Stimulated activated CD8-positive, alpha-beta memory T cell treated with anti-CD3 and anti-CD28 coated beads, Interleukin-2, amount 100 ng/mL, for 1 hour (primary cell): ENCODE measurements at places on chromosomes 2 and 18.

DNA sequence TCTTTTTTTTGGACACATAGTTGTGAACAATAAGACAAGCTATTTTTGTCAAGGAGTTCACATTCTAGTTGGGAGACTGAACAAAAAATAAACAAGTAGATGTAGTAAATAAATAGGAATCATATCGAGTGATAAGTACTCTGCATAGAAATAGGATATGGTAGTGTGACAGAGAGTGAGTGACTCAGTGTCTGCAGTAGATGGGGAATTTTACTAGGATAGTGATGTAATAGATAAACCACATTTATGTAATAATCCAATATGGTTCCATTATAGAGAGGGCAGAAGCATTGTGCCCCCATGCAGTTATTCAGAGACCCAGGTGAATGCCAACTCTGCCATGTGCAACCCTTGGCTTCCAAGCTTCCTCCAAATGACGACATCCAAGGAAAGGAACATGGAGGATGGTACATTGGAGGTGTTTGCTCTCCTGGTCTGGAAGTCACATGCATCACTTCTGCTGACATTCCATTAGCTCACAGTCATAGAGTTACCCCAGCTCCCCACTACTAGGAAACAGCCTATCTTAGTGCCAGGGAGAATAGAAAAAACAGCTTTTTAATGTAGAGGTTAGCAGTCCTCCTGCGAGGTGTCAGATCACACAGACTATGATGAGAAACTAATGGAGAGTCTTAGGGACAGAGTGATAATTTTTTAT is 595.4 kb downstream of the NYAP2 start:
- DNase-seq: no peak

GRCh38 chr2:234788841-234789240 is 163.0 kb upstream of the SH3BP4 start:
- DNase-seq: no peak

- DNase-seq: no peak
Measured at GRCh38 chr2:232236200-232236599, 142.4 kb upstream of the ALPP start.

DNA sequence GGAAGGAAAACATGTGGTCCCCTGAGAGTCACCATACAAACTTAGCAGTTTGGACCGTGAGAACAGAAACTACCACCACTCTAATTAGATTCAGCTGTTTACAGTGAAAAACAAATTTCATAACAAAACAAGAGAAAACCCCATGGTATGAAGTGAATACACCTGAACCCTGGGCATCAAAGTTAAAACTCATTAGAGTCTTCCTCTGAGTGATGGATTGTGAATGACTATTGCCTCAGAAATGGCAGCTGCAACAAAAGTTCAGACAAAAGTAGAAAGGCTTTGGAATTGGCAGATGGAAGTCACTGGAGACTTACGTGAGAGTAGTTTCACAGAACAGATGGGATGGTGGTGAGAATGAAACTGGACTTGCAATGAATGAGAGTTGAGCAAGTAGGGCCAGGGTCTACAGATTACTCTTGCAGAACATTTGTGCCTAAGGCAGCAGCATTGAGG is 98.0 kb downstream of the AAK1 start:
- no peak for DNase-seq

DNA sequence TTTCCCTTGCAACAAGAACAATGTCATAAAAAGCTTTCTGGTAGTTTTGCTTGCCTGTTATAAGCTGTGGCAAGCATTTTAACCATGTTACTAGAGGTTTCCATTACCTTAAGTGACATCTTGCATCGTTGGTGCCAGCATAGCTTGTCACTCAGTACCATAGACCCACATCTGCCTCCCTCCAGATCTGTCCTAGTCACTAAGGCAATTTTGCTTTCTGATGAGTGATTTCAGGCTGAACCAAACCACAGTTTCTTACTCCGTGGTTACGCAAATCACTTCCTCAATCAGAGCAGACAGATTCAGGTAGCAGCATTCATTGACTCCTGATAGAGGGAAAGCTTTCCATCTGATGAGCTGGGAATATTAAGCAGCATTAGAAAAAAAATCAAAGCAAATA is 1057.5 kb upstream of the FAM98A start:
- DNase-seq: no peak

- DNase-seq: no peak
Measured at GRCh38 chr2:85394976-85395375, 15.2 kb downstream of the CAPG start.

- DNase-seq: no peak
Measured at GRCh38 chr2:68234405-68234804, 17.9 kb downstream of the PPP3R1 start.

DNA sequence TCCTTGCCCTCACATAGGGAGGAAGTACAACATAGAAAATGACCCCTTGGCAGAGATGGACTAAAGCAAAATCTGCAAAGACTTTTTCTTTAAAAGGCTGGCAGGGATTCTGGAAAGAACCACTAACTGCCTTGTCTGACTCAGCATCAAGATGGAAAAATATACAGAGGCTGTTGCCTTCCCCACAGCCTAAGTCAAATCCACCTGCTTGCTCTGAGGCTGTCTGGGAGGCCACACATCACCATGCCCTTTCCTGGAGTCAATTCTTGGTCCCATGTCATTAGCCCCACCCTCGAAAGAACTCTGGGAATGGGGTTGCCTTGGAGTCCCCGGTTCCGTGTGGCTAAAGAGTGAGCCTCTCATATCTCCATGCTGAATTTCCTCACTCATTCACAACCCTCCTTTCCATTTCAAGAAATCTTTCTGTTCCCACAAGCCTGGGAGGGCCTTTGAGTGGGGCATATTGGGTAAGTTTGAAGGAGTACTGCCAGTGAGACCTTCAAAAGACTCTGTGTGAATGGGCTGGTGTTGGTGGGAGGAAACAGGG is 39.4 kb downstream of the BMP10 start:
- no peak for DNase-seq

GRCh38 chr2:30336978-30337841 is 105.9 kb downstream of the LBH start:
- DNase-seq: no peak

DNA sequence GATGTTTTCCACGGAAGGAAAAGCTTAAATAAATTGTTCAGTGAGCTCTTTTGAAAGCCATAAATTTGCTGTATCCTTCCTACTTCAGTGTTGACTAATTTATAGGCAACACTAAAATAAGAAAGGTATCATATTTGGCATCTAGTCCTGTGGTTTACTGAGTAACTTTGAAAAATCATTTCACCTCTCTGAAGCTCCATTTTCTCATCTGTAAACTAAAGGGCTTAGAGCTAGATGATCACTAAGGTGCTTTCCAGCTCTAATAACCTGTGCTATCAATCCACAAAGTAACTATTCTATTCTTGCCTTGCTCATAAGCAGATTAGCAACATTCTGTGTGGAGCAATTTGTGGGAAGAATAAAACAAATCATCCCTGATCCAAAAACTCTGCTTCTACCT is 3.6 kb upstream of the MYOM1 start:
- no peak for DNase-seq

DNA sequence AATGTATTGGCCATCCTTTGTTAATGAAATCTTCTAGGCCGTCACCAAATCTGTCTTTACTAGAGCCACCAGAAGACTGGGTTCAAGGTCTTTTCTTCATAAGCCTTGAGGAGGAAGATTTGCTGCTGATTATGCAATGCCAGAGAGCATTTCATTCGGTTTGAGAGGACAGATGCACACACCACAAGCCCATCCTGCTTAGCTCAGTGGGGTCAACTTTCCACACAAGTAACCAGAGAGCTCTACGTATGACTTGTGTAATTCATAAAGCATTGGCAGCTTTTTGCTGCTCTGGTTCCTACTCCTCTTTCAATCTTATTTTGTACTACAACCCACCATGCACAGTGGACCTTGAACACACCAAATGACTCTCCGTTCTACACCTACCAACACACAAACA is 106.9 kb downstream of the OSR1 start:
- DNase-seq: no peak

- DNase-seq: no peak
Measured at GRCh38 chr18:73286584-73286983, 418.8 kb upstream of the NETO1 start.

- DNase-seq: no peak
Measured at GRCh38 chr2:8645176-8645831, 36.6 kb upstream of the ID2 start.

DNA sequence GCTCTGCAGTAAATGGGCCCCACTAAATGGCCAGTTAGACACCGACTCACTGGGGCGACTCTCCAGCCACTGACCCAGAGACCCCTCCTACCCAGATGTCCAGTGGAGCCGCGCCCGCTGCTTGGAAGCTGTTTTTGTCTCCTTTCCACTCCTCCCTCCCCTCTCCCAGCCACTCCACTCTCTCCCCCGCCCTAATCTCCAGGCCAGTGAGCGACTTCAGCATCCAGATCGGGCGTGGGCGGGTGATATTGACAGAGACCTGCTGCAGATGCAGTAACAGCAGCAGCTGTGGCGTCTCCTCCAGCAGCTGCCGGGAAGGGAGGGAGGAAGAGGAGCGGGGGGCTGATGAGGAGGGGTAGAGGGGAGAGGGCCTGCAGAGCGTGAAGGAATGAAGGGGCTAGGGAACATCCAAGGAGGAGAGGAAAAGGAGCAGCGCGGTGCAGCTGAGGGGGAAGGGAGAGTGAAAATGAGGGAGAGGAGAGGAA is at the start of gene SCN7A:
Gene SCN7A (minus strand): TSS at position 110 of the 485 bp plus-strand sequence. CDS start 16,553 bp downstream, outside the sequence.
- DNase-seq: no peak

GRCh38 chr2:65395621-65396347 is 36.6 kb downstream of the SPRED2 start:
- no peak for DNase-seq

- DNase-seq: no peak
Measured at GRCh38 chr2:223923976-223924375, 21.2 kb downstream of the WDFY1 start.

DNA sequence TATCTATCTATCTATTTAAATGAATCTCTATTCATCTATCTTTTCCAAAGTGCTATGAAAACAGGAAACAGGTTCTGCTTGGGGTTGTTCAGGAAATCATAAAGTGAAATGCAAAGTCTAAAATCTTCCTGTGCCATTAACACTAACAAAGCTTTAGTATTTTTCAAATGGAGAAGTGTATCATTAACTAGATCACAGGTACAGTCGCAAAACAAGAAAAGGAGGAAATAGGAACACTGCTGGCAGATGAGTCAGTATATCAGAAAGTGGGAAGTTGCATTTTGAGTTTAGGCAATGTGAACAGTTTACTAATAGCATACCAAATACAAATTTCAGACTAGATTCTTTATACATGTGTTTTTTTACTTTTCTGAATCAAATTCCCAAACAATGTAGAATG is 888.5 kb upstream of the FSHR start:
- no peak for DNase-seq

- DNase-seq: no peak
Measured at GRCh38 chr2:37766106-37766505, 94.7 kb upstream of the CDC42EP3 start.

DNA sequence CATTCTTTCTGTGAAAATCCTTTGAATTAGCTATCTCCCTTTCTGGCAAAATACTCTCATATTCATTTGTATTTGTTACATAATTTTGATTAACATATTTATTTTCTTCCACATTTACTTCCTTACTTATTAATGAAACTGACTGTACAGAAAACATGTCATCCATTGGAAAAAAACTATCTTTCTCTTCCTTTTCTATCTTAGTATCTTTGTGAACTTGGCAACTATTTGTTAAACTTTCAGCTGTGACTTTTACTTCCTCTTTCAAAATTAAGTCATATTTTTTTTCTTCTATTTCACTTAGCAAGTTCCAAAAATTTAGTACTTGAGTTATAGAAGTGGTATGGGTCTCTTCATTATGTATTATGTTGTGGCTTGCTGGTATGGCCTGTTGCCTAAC is 2.6 kb downstream of the RAD51AP2 start:
- no peak for DNase-seq

- no peak for DNase-seq
Measured at GRCh38 chr18:67672155-67672554, 155.6 kb upstream of the DSEL start.

GRCh38 chr18:49377742-49378141 is 82.7 kb downstream of the DYM start:
- no peak for DNase-seq

DNA sequence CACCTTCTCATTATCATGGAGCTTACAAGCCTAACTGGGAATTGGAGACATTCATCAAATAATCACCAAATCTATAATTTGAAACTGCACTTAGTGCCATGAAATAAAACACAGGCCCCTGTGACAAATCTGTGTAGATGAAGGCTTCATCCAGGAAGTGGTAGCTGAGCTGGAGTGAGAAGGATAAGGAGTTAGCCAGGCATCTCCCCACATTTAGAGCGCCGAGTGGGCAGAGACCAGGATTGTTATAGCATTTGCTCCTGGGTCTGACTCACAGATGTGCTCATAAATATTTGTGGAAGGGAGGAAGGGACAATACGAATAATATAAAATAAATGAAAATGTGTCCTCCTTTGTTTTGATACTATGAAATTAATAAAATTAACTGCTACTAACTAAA is 2.5 kb upstream of the MAT2A start:
- no peak for DNase-seq

GRCh38 chr2:95001701-95002100 is 23.8 kb upstream of the MAL start:
- DNase-seq: no peak
